ENCODE measurements at places on chromosomes 11 and 22.

GRCh38 chr11:2382129-2382517 lies 5.0 kb downstream of the CD81 start:
- DNase-seq, result no peak

DNA sequence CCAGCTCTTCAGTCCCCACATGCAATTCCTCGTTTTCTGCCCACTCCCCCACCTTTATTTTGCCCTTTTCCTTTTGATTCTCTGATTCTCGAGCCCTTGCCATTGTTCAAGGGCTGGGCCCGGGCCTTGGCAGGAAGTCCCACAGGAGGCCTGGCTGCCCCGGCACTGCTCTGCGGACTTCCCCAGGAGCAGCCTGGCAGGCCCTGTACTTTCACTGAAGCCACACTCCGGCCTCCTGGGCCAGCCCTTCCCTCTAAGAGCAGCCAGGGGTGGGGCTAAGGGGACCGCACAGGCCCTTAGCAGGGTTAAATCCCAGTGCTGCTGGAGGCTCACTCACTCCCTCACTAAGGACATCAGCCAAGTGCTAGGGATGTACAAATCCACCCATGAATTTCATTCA lies 4.1 kb downstream of the LRRC32 start:
- no peak for DNase-seq

DNA sequence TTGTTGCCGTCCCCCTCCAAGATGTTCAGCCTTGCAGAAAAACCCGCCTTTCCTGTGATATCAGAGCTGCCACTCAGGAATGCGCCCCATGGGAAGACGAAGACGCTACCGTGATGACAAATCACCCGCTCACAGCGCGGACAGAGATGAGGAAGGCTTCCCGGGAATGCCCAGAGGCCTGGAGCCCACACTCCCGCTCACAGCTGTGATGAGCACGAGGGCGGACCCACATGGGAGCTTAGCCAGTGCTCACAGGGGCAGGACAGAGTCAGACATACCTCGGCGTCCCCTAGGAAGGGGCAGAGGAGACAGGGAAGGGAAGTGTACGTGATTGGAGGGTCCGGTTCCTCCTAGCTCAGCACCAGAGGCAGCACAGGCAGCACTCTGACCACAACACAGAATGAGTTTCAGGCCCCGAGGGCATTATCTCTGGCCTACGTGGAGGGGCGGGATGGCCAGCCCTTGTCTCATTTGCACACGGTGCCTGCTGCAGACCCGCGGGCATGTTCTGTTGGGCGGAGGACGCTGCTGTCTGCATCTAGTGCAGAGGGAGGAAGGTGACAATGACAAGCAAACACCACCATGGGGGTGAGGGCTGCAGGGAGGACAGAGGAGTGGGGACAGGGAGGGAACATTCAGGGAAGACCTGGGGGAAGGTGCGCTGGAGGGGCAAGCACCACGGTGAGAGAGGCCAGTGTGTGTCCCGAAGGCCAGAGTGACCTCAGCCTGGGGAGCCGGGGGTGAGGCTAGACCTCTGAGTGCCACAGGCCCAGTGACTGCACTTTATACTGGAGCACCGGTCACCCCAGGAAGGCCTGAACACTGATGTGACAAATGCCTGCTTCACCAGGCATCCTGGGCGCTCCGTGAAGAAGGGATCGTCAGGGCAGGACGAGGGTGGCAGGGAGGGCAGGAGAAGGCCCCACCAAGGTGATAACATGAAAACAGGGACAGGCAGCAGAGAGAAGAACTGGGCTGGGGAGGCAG lies 79.6 kb downstream of the CELSR1 start:
- DNase-seq, result no peak

DNA sequence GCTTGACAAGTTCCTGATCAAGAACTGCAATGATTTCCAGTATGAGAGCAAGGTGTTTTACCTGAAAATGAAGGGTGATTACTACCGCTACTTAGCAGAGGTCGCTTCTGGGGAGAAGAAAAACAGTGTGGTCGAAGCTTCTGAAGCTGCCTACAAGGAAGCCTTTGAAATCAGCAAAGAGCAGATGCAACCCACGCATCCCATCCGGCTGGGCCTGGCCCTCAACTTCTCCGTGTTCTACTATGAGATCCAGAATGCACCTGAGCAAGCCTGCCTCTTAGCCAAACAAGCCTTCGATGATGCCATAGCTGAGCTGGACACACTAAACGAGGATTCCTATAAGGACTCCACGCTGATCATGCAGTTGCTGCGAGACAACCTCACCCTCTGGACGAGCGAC lies 12.0 kb downstream of the YWHAH start:
- no peak for DNase-seq

DNA sequence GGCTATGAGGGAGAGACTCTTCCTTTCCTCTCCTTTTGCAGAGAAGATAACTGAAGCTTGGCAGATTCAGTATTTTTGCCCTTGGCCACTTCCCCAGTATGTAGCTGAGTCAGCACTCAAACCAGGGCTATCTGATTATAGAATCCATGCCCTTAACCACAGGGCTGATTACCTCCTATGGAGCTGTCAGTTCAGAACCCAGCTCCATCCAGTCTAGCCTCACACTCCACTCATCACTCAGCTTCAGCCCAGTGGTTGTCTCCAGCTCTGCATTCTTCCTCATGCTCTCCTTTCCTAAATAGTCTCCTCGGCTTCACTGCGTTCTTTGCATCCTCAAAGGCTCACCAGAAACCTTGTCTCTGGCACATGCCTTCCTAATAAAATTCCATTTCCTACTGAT lies 151.6 kb upstream of the BLID start:
- DNase-seq, result no peak

DNA sequence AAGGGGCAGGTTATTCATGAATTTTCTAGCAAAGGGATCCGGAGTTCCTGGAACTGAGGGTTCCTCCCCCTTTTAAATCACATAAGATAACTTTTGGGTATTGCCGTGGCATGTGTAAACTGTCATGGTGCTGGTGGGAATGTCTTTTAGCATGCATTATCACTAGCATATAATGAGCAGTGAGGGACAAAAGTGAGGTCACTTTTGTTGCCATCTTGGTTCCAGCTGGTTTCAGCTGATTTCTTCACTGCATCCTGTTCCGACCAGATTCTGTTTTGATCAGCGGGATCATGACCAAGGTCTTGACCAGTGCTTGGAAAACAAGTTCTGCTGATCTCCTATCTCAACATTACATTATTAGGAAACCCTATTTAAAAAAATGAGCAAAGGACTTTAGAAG lies 7.4 kb downstream of the MIF start:
- DNase-seq, result no peak

DNA sequence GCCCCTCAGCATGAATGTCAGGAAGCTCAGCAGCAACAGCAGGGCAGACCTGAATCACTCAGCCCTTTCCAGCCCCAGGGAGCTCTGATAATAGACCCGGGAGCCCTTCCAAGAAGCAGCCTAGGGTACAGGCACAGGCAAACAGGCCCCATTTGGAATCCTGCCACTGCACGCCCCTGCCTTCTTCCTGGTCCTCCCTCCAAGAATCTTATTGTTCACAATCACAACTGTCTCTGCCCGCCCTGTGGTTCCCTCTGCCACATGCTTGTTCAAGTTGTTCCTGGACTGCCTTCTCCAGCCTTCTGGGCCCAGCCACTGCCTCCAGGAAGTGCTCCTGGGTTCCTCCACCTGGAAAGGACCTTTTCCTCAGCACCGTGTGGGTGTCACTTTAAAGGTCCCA lies 54.6 kb downstream of the LRRC32 start:
- DNase-seq, result no peak

GRCh38 chr11:75182664-75183063 lies 31.8 kb downstream of the SLCO2B1 start:
- DNase-seq, result no peak

- no peak for DNase-seq
These were observed 95.0 kb downstream of the GRAMD1B start for GRCh38 chr11:123525097-123525496.

DNA sequence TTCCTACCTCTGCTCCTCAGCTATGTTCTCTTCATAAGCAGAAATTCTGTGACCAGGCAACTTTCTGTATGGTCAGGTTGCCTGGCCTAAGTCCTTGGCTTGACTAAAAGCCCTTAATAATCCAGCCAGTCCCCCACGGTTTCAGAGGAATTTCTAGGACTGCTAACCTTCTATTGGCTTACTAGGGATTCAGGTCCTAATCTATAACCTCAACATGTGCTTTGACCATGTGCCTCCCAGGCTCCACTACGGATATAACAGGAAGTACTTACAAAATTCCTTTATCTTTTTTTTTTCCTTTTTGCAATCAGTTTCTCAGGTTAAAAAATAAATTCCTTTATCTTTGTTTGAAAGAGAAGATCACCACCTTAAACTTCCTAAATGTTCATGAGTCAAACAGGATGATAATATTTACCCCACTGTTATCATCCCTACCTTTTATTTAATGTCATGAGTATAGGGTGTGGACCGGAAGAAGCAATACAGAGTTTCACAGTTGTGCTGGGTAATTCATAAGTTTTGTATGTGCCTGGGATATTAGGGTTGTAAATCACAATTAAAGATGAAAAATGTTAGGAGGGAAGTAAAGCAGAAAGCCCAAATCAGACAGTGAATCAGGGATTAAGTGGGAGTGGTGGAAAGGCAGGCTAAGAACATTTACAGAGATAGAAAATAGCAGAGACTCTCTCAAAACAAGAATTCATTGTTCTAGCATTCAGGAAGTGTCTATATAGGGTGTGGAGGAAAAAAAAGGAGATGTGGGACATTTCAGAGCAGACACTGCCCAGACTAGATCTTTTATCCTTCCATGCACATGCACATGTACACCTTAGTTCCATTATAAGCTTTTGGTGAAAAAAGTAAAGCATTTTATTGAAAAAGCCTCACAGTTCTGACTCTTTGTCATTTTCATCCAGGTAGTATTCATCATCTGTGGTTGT lies 10.7 kb upstream of the POGLUT3 start:
- DNase-seq, result no peak

DNA sequence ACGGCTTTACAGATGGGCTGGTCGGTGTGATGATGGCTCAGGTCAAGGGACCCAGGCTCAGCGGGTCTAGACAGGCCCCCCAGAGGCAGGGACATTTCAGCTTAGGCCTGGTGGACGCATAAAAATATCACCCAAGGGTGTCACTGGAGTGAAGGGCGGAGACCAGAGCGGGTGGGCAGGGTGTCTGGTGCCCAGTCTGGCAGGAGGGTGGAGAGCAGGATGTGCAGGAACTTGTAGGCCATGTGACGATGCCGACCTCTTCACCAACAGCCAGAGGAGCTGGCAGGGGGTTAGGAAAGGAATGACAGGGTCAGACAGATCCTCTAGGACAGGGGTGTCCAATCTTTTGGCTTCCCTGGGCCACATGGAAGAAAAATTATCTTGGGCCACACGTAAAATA lies 4.5 kb downstream of the MAPK8IP1 start:
- DNase-seq, result no peak

- DNase-seq, result no peak
These were observed 51.7 kb downstream of the DSCAML1 start for GRCh38 chr11:117745346-117745745.

DNA sequence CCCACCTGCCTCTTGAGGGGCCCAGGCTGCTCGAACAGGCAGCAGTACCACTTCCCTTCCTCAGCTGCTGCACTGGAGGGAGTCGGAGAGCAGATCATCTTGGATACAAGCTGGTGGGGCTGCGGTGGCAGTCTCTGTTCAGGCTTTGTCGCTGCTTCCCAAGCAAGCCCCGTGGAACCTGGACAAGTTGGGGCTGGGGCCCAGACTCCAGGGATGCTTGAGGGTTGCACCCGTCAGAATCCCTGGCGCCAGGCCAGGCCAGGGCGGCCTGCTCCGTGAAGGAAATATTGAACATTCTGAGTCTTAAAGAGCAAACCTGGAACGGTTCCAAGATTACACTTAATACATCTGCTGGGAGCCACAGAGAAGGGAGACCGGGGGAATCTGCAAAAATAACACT lies 310.1 kb upstream of the SORL1-AS1 start:
- no peak for DNase-seq

- no peak for DNase-seq
These were observed at the start of gene APOBEC3A for GRCh38 chr22:38957046-38957770. Gene APOBEC3A, plus strand, starts transcription at chr22:38957609. Its CDS starts 83 bp downstream, at chr22:38957692.

Measured in stimulated activated CD4-positive, alpha-beta T cell treated with anti-CD3 and anti-CD28 coated beads, TNF-alpha, amount 100 ng/mL, for 1 hour (primary cell).